LHCN-M2 (cell line): ENCODE measurements at places on chromosomes 13 and 19.

- peak; percentile 53 for DNase-seq
Observed at GRCh38 chr19:45451131-45451849, 16.5 kb upstream of the FOSB start.

DNA sequence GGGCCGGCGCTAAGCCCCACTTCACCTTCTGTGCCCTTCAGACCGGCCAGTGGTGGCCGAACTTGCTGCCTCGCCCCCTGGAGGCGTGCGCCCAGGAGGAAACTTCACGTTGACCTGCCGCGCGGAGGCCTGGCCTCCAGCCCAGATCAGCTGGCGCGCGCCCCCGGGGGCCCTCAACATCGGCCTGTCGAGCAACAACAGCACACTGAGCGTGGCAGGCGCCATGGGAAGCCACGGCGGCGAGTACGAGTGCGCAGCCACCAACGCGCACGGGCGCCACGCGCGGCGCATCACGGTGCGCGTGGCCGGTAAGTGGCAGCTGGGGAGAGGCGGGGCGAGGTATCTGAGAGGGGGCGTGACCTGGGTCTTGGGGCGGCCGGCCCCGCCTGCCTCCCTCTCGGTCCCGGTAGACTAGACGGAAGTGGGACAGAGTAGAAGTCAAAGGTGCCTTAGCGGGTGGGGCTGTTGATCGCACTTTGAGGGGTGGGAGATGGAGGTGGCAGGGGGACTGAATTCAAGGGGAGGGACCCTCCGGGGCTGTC is 5.6 kb downstream of the ICAM5 start:
- DNase-seq = peak; percentile 12

DNA sequence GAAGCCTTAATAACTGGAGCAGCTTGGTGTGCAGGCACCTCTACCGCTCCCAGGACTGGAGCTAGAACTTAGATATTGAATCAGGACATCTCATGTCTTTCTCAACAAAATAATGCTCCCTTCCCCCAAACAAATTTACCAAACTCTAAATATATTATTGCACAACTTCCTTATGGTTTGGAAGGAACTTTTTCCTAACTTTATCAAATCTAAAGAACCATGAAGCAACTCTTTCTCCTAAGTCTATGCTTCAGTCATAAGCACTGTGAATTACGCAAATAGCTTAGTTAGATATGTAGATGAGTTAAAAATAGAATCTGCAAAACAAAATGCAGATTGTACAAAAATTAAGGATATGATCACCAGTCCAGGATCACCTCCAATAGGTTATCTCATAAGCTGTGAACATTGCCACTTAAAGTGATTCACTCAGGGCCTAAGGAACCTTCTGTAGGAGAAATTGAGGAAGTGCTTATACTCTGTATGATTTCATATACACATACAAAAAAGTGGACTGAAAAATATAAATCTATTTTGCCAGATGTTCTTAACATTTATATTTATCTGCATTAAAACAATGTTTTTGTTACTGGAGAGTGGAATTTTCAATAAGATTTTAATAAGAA is 20.4 kb upstream of the MAB21L1 start:
- no peak for DNase-seq

- peak; percentile 28 for DNase-seq
Observed at GRCh38 chr19:12664406-12665280, 1.9 kb downstream of the MAN2B1 start.

- peak; percentile 55 for DNase-seq
Observed at GRCh38 chr13:32278426-32278825, 36.7 kb downstream of the ZAR1L start.

- DNase-seq = peak; percentile 5
Observed at GRCh38 chr13:105735281-105735680, 800.2 kb downstream of the EFNB2 start.

- no peak for DNase-seq
Observed at GRCh38 chr19:10677751-10678150, 23.5 kb upstream of the QTRT1 start.

GRCh38 chr13:40456397-40456953 is 210.0 kb downstream of the FOXO1 start:
- DNase-seq = peak; percentile 86

DNA sequence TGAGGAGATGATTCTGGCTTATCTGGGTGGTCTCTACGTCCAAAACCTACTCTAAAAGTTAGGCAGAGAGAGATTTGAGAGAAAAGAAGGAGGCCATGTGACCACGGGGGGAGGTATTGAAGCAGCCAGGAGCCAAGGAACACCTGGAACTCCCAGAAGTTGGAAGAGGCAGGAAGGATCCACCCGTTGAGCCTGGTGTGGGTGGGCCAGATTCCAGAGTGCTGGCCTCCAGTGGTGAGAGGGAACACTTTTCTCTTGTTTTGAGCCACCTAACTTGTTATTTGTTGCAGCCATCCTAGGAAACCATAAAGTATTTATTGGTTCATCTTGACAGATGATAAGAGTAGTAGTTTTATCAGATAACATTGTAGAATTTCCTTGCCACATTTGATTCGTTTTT is 396.9 kb downstream of the MYO16 start:
- no peak for DNase-seq

DNA sequence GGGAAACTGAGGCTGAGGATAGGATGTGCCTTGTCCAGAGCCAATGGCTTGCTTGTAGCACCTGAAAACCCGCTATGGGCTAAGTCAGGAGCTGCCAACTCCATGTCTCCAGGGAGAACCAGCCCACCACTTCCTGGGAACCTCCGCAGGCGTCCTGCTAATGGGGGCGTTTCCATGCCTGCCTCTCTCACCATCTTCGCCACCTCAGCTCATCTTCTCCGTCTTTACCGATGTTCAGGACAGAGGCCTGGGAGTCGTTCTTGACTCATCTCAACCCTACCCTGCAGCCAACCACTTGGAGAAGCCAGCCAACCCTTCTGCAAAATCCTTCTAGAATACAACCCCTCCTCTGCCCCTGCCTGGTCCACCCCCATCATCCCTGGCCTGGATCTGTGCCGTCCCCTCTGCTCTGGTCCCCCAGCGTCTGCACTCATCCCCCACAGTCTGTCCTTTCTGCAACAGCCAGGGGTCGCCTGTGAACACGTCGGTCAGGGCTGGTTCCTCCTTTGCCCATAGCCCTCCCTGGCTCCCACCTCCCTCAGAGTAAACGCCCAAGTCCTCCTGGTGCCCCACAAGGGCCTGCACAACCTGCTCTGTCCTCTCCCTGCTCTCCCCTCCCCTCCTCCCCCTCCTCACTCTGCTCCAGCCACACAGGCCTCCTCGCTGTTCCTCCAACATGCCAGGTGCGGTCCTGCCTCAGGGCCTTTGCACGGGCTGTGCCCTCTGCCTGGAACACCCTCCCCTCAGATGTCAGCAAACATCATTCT is 31.0 kb downstream of the PTPRS start:
- no peak for DNase-seq

DNA sequence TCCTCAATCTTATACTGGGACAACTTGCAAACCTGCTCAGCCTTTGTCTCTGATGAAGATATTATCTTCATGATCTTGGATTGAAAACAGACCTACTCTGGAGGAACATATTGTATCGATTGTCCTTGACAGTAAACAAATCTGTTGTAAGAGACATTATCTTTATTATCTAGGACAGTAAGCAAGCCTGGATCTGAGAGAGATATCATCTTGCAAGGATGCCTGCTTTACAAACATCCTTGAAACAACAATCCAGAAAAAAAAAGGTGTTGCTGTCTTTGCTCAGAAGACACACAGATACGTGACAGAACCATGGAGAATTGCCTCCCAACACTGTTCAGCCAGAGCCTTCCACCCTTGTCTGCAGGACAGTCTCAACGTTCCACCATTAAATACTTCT is 4.0 kb upstream of the KLK3 start:
- DNase-seq = no peak

- peak; percentile 49 for DNase-seq
Observed at GRCh38 chr19:4811328-4812131, 20.0 kb downstream of the TICAM1 start.

GRCh38 chr19:33862981-33863380 is 66.3 kb downstream of the KCTD15 start:
- DNase-seq = no peak

GRCh38 chr13:100733261-100733660 is 58.7 kb upstream of the TMTC4 start:
- DNase-seq = no peak

DNA sequence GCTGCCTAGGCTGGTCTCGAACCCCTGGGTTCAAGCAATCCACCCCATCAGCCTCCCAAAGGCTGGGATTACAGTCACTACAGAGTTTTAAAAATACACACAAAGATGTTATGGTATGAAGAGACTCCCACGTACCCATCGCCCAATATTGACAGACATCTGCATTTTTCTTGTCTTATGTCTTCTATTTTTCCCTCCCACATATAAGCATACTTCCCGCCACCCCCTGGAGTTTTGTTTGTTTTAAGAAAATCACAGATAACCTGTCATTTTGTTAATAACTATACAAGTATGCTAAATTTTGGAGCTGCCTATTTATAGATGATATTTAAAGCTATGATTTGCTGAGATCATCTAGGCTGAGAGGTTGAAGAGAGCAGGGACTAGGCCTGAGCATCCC is 6.2 kb upstream of the SMG9 start:
- DNase-seq = no peak

GRCh38 chr13:60329221-60329923 is 67.6 kb upstream of the TDRD3 start:
- peak; percentile 26 for DNase-seq

DNA sequence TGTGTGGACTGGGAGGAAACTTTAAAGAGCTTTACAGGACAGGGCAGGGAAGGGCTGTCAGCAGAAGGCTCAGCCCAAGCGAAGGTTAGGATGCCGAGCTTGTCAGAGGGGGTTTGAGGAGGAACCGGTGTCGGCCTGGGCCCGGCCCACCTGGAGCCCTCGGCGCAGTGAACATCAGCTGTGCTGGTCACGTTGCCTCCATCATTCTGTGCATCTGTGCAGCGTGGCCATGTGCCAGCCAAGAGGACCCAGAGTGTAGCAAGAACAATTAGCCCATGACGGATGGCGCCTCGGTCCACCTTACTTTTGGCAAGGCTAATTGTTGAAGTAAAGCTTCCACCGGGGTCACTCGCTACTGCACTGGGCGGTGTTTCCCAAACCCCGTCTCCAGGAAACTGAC is 161.4 kb downstream of the PTPRS start:
- no peak for DNase-seq

DNA sequence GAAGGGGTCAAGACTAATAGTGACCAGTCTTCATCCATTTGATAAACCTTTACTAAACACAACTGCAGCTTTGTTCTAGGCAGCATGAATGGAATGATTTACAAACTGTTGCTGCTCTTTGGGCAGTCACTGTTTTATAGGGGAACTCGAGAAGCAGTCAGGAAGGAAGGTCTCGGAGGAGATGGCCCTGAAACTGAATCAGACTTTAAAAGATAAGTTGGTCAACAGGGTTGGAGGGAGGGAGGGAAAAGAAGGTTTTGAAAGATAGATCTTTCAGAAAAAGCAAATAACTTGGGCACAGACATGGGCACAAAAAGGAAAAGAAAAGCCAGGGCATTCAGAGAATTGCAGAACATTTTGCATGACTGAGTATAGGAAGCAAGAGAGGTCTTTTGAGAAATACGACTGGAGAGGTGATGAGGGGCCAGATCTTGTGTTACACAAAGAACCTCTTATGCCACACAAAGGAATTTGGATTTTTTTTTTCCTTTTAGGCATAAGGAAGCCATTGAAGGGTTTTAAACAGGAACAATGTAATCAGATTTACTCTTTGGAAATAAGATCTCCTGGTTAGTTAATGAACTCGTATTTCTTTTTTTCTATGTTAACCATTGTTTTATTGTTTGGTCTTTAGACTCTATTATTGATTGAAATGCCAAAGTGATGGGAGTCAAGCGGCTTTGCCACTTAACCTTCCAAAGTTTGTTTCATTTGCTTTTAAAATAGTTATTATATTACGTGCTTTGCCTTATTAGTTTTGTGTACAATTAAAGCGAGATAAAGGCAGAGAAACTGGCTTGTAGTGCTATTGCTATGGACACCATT is 37.5 kb upstream of the SACS start:
- no peak for DNase-seq

GRCh38 chr13:90968166-90968904 is 379.2 kb upstream of the MIR17HG start:
- DNase-seq = no peak

DNA sequence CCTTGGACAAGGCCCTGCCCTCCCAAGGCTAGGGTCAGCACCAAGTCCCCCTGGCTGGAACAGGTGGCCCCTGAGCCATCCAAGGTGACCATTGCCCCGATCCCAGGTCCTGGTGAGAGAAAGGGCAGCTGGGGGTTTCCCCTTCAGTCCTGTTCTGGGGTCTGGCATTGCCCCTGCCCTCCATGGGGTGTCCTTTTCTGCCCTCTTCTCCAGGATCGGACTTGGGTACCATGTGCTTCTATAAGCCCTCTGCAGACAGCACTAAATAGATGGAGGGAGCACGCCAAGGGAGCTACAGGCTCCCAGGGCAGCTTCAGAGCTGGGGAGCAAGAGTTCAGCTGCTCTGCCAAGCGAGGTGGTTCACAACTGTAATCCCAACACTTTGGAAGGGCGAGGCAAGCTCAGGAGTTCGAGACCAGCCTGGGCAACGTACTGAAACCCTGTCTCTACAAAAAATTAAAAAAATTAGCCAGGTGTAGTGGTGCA is 13.5 kb upstream of the KCNN1 start:
- no peak for DNase-seq

DNA sequence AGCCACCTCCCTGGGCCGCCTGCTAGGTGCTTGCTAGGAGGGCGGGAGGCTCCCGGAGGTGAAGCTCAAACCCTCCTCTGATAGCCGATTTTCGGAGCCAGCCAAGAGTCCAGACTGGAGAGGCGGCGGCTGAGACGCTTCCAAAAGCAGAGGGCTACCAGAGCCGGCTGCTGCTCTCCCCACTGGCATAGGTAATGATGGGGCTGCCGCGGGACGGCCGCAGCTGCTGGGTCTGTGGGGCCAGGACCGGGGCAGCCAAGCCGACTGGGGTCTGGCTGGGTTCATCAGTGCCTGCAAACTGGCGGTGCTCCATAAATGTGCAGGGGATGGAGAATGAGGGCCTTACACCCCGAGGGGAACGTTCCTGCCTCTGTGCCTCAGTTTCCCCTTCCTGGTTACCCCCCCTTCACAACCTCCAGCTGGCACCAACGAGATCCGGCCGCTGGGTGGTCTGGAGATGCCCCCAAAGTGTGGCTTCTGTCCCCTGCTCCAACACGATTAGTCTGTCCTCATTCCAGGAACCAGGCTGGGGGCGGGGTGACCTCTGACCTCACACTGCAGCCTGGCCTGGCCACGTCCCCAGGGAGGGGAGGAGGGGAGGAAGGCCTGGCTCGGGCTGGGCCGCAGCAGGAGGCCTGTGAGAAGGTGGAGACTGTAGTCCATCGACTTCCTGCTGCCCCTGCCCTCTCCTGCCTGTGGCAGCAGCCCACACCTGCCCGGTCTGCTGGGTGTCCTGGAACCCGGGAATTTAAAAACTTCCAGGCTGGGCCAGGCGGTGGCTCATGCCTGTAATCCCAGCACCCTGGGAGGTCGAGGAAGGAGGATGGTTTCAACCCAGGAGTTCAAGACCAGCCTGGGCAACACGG is 3.8 kb upstream of the WDR18 start:
- no peak for DNase-seq
